ENCODE measurements at places on chromosomes 4 and X.

GRCh38 chr4:34412911-34413310 is 1831.4 kb downstream of the ARAP2 start:
- no peak for DNase-seq

DNA sequence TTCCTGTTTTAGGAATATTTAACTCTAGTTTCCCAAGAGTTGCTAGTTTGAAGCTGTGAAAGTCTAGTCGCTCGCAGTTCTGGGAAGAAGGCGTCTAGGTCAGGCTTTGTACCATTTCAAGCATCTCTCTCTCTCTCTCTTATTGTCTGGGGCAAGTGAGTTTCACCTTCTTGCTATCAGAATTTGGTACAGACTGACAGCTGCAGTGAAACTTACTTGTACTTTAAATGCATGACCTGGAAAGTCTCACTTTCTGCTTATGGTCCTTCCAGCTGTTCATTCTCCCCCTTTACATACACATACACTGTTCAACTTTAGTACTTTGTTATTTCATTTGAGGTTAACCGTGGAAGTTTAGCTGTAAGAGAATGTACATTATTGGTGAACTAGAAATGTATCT is 4.4 kb downstream of the FRMPD4 start:
- no peak for DNase-seq

DNA sequence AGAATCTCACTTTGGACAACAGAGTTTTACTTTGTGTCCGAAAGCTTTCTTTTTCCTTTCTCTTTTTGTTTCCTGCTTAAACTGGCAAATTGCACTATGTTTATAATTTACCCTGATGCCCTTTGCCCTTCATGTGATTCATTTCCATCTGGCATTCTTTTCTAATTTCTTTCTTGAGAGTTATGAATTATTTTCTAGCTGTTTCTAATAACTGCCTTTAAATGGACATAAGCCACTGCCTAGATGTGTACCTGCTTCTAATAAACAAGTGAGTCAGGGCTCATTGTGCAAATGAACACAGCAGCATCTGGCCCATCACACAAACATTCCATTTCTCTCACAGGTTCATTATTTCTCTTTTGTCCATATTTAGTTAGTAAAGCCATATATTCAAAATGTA is 242.3 kb upstream of the GPRIN3 start:
- no peak for DNase-seq

- no peak for DNase-seq
Observed at GRCh38 chrX:101429934-101430333, 21.9 kb downstream of the HNRNPH2 start.

DNA sequence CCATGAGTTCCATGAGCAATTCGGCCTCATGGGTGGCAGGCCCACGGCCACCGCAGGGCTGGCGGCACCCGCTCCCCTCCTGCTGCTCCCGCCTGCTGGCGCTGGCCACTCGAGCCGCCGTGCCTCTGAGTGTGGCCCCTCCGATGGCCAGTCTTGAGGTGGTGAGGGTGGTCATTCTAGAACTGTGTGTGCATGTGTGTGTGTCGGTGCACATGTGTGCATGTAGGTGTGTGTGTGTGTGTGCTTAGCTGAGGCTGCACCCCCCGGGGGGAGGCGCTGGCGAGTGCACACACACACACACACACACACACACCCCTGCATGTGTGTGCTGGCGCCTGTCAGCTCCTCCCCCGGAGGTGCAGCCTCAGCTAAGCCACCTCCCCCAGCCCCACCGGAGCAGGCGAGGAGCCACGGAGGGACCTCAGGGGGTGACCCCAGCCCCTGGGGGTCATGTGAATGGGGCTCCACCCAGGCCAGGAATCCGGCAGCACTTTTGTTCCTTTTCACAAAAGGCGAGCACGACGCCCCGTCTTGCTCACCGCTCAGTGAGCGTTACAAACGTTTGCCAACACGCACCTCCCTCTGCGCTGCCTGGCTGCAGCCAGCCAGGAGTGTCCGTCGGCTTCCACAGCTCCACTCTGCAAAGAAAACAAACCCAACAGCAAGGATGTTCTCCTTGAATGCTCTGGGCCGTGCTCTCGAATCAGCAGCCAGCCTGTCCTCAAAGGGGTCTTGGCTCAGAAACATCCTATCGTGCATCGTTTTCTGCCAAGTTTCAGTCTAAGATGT is 29.9 kb downstream of the FGFRL1 start:
- DNase-seq: no peak

DNA sequence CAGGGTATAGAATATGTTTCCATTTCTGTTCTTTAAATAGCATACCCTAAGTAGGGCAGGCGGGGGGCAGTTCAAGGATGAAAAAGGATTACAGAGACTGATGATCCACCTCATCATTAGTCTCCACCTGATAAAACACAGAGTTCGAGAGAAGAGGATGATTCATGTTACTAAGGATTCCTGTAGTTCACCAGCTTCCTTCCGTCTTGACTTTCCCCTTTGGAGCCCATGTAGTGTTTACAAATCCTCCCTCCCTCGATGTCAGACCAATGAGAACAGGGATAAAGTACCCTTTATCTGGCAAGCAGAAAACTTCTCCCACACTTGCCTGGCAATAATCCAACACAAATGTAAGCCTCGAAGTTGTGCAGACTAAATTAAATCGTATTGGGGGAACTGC is 526.3 kb upstream of the FAM241A start:
- DNase-seq: no peak

- no peak for DNase-seq
Observed at GRCh38 chr4:70564033-70564432, 28.0 kb upstream of the AMBN start.

Data from effector memory CD4-positive, alpha-beta T cell (primary cell).